MCF 10A (cell line): ENCODE measurements at places on chromosomes 5 and 9. TPM values are rescaled to one million over a fixed set of nuclear protein-coding genes. Genes with fewer than 3 reads are reported as not detected.
A peak's percentile ranks its signal among the peaks of the same experiment; 100 is the strongest.

- H3K36me3 ChIP-seq, result peaks cover 86% of the 10 kb centered on the region
- peak overlapping the region; percentile 52 for H3K27ac ChIP-seq
- peaks cover 10% of the 10 kb centered on the region for H3K4me1 ChIP-seq
- no peak for DNase-seq
- no peak overlapping the region for H3K4me3 ChIP-seq
Measured at GRCh38 chr9:92299116-92299515, 5.6 kb upstream of the IARS1 start.

DNA sequence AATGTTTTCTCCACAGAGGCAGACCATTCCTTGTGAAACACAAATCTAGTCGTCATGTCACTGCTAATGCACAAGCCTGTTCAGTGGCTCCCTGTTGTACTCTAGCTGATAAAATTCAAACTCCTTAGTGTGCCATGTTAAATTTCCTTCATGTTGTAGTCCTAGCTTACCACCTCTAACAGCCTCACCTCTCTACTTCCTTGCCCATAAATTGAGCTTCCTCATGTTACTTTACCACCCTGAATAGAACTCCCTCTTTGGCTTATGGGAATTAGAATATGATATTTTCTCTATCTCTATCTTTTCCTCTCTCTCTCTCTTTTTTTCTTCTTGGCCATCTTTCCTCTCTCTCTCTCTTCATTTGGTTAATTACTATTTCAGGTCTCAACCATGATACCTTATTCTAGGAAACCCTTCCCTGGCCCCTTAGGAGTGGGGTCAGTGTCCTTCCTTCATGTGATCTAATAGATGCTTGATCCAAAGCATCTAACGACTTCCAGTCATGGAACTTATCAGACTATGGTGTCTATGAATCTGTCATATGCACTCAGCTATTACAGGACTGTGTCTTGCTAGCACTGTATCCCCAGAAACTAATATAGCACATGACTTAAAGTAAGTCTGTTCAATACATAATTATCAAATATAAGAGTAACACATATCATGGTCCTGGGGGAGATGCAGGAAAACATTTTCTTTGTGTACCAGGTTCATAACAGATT, 31.5 kb upstream of the ALDH1A1 start:
- no peaks in the 10 kb centered on the region for H3K36me3 ChIP-seq
- no peak overlapping the region for H3K4me3 ChIP-seq
- DNase-seq, result no peak
- no peak overlapping the region for H3K27ac ChIP-seq

DNA sequence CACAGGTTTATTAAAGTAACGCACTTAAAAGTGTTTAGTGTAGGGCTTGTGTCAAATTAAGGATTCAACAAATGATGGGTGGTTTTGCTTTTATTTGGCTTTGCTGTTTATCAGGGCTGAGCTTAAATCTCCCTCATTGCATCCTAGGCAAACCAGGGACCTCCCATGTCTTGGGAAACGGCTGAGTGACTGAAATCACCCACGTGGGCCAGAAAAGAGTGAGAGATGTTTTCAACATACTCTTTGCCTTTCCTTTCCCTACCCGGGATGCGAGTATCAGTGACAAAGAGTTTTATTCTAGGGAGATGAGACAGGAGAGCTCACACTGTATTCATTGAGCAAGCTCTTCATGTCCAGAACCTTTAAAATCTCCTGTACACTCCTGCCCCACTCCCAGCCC, 23.3 kb downstream of the KCNMB1 start:
- no peaks in the 10 kb centered on the region for H3K4me1 ChIP-seq
- H3K27ac ChIP-seq, result no peak overlapping the region
- H3K4me3 ChIP-seq, result no peak overlapping the region
- DNase-seq, result no peak

The TAF1L gene
- not detected in 2 replicates for total RNA-seq

The TERT gene
- 0.16 TPM in 1 of 2 replicates, not detected in the other for total RNA-seq

The PRR7 gene
- total RNA-seq, result 15.0 and 23.2 TPM in 2 replicates
